ENCODE measurements at places on chromosomes 5 and 9.

DNA sequence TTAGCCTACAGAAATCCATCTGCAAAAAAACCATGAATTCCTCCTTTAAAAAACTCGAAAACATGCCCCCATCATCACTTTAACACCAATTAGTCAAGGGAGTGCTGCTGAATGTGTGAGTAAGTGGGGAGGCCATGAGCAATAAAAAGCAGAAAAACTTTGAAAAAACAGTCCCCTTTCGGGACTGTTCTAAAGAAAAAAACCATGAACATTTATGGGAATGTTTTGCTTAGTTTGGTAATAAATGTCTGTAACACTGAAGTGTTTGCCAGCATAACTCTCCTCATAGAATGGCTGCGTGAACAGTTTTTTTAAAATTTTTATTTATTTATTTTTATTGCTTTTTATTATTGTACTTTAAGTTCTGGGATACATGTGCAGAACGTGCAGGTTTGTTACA lies 99.4 kb upstream of the TARS1 start:
- no peak for DNase-seq

GRCh38 chr9:133143639-133144141 lies 20.0 kb downstream of the GBGT1 start:
- DNase-seq: no peak

DNA sequence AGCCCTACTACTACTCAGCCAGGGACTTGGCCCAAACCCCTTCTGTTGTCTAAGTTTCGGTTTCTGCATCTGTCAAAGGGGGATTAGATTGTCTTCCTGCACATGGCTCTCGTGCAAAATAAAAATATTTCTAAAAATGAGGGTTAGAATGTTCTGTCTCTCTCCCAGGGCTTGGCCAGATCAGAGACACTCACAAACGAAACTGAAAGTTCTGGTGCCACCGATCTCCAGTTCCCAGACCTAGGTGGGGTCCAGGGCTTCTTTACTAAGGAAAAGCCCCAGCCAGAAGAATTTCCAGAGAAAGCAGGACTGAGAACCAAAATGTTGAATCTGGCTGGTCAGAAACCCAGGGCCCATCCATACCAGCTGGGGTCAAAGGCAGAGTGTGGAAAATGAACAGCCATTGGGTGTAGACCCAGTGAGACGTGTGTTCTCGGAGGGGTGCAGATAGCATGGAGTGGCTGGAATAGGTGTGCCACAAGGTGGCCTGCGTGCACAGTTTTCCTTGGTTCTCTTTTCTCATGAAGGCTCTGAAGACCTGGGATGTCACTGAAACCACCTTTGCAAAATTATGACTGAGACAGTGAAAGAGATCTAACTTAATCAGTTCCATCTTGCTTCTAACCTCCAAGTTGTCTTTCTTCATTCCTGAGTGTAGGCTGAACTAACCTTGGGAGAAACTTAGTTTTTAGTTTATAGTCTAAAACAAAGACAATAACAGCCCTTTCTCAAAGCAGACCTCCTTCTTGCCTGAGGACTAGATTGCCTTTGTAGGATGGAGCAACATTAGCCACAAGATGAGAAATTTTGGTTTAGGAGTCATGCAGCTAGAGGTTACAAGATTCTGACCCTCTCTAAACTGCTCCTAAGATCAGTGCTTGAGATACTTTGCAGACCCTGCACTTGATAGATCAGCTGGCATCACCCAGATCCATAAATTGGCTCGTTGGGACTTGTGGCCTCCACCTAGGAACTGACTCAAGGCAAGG lies 2.3 kb upstream of the SLC23A1 start:
- DNase-seq: no peak

- no peak for DNase-seq
These were observed 66.2 kb upstream of the CLINT1 start for GRCh38 chr5:157924931-157925729.

GRCh38 chr9:89026876-89027275 lies 35.6 kb downstream of the S1PR3 start:
- no peak for DNase-seq

- DNase-seq: no peak
These were observed 531.6 kb downstream of the PSAT1 start for GRCh38 chr9:78828521-78828920.

- DNase-seq: no peak
These were observed 78.6 kb downstream of the AOPEP start for GRCh38 chr9:94805051-94805489.

GRCh38 chr9:110936719-110937452 lies 101.4 kb downstream of the LPAR1 start:
- no peak for DNase-seq

- DNase-seq: no peak
These were observed 130.0 kb upstream of the LHFPL2 start for GRCh38 chr5:78778538-78778937.

DNA sequence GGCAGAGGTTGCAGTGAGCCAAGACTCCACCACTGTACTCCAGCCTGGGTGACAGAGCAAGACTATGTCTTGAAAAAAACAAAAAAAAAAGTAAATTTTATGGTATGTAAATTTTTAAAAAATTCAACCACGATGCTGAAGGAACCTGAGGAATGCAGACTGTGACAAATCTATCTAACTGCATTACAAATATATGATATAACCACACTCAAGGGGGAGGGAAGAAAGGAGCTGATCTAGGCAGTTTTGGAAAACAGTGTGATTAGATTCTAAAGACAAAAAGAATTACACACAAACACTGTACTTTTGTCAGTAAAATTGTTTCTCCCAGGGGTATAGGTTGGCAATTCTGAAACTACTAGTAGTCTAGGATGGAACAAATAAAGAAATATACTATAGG lies 17.0 kb downstream of the LARS1 start:
- no peak for DNase-seq

GRCh38 chr9:76289042-76289441 lies 105.2 kb downstream of the RFK start:
- DNase-seq: no peak

GRCh38 chr9:26606756-26607155 lies 285.8 kb downstream of the CAAP1 start:
- no peak for DNase-seq

DNA sequence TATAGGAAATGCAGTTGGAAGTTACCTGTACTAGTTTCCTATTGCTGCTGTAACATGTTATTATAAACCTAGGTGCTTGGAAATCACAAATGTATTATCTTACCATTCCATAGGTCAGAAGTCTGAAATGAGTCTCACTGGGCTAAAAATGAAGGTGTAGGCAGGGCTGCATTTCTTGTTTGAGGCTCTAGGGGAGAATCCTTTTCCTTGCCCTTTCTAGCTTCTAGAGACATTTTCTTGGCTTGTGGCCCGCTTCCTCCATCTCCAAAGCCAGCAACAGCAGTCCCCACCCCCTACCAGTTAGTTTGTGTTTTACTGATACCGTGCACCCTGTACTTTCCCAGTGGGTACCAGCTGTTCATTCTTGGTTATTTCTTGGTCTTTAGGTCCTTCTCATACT lies 153.3 kb downstream of the SLF1 start:
- DNase-seq: no peak

DNA sequence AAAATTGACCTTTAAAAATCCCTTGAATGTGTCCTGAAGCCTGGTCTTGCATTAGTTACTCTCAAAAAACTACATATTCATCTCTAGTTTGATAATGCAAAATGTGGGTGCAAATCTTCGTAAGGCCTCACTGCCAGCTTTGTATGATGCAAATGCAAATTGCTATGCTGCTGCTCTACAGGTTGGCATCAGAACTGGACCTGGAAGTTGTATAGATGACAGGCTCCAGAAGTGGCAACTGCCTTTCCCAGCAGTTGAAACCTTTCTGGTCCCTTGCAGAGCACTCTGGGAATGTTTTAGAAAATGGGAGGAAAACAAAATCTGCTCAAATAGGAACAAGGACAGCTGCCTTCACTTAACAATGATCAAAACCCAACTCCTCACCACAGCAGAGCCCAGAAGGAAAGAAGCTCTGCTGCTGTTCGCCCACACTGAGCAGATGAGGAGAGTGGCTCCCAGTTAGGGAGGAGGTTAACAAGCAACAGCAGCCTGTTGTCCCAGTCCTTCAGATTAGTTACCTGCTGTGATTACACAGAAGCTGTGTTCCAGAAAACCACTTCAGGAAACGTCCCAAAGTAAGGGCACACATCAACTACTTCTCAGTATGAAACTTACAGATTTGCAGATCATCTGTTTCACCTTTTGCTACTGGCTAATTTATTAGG lies 93.5 kb downstream of the PLPP1 start:
- no peak for DNase-seq
